ENCODE measurements at places on chromosomes 2 and 18.

GRCh38 chr2:197939787-197940186 is 135.4 kb downstream of the PLCL1 start:
- no peak for DNase-seq

DNA sequence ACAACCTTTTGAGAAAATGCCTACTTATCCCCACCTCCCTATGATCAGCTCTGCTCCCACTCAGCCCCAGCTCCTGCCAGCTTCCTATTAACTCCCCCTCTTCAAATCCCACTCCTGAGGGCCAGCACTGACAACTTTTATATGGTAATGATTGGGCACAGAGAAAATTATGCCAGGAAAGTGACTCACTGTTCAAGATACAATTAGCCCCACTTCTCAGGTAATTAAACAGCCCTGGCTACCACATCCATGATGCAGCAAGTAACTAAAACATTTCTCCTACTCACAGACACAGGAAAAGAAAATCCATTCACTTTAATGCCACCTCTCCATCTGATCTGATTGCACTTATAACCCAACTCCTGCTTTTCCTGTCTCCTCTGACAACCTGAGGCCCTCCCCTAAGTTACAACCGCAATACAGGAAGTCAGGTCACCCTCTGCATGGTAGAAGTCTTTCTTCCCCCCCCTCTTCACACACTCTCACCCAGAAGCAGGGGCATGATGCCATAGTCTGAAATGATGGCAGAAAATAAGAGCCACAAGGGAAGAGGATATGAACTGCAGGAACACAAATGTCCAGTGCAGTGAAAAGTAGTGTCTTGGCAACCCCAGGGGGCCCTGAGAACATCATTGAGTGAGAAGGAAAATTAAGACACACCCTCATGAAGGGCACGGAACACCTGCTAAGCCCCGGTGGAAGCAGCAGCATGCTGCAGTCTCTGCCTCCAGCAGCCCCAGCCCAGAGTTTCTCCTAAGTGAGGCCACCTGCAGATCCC is 54.4 kb downstream of the STK39 start:
- peak; percentile 86 for DNase-seq

- DNase-seq = no peak
These were observed 228.5 kb downstream of the RNF144A start for GRCh38 chr2:7145707-7146106.

DNA sequence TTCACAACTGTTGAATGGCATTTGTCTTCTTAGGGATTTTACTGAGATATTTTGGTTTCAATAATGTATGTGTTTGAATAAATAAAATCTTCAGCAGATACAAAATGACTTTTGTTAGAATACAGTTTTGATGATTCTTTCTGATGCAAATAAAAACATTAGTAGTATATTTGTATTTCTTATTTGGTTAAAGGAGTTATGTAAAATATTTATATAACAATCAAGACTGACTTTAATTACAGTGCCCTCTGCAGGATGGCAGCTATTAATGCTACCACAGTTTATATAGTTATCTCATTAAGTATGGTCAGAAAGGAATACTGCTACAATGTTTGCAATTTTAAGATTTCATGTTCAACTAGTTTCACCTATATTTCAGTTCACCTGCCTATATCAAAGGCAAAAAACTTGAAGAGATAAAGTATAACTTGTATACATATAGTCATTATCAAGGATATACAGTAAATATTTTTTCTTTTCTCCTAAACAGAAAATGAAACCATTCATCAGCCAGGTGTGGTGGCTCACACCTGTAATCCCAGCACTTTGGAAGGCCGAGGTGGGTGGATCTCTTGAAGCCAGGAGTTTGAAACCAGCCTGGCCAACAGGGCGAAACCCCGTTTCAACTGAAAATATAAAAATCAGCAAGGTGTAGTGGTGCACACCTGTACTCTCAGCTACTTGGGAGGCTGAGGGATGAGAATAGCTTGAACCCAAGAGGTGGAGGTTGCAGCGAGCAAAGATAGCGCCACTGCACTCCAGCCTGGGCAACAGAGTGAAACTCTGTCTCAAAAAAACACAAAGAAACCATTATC is 19.8 kb downstream of the ARL5A start:
- DNase-seq = peak; percentile 51

- DNase-seq = no peak
These were observed 225.7 kb downstream of the TMX3 start for GRCh38 chr18:68489013-68489792.

GRCh38 chr2:121377646-121378045 is 92.6 kb upstream of the TFCP2L1 start:
- no peak for DNase-seq

DNA sequence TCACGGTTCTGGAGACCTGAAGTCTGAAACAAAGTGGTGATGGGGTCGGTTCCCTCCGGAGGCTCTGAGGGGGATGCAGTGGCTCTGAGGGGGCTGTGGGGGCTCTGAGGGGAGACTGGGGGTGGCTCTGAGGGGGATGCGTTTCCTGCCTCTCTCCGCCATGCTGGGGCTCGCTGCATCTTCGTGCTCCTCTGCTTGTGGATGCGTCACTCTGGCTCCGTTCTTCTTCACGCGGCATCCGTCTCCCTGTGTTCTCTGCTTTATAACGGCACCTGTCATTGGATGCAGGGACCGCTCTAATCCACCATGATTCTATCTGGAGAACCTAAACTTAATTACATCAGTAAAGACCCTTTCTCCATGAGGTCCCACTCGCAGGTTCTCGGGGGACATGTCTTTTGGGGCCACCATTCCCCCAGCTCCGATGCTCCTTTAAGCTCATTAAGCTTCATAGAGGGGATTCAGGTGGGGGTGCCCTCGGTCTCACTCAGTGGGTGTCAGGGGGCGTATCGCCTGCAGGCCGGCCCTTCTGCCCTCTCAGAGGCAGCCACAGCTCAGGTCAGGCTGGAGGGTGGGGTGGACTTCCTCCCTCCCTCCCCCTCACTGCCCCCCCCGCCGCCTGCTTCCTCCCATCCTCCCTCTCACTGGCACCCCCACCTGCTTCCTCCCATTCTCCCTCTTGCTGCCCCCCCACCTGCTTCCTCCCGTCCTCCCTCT is 18.4 kb downstream of the RTP5 start:
- peak; percentile 30 for DNase-seq

DNA sequence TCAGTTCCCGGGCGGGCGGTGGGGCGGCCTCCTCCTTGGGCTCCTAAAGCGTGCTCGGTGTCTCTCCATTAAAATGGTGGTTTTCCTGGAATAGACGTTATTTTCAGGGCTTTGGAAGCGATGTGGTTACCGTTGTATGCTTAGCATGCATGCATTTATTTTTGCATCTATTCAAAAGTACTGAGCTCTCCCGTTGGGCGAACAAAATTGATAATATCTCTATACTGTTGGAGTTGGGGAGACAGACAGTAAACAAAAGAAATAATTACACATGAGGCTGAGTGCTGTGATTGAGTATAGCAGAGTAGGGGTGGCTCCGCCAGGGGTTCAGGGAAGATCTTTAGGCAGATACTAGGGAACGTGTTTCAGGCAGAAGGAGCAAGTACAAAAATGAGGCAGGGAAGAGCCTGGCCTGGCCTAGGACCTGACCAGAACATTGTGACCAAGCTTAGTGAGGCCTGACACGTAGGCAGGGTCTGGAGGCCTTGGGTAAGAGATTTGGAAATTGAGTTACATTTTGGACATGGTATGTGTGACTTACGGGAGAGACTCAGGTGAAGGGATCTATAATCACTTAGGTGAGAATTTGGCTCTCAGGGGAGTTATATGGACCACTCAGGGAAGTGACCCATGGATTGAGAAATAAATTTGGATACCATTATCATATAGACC is 674 bp downstream of the NCAPH start:
- no peak for DNase-seq

GRCh38 chr18:26356045-26356785 is 130.0 kb downstream of the TAF4B start:
- DNase-seq = no peak

GRCh38 chr2:105397953-105398335 is 907 bp downstream of the FHL2 start:
- DNase-seq = no peak

- DNase-seq = peak; percentile 12
These were observed 785.6 kb downstream of the NR4A2 start for GRCh38 chr2:155546721-155547555.

- DNase-seq = peak; percentile 60
These were observed 1.3 kb downstream of the COLEC12 start for GRCh38 chr18:498931-499775.

- no peak for DNase-seq
These were observed 179.3 kb upstream of the LHCGR start for GRCh38 chr2:48934807-48935206.

DNA sequence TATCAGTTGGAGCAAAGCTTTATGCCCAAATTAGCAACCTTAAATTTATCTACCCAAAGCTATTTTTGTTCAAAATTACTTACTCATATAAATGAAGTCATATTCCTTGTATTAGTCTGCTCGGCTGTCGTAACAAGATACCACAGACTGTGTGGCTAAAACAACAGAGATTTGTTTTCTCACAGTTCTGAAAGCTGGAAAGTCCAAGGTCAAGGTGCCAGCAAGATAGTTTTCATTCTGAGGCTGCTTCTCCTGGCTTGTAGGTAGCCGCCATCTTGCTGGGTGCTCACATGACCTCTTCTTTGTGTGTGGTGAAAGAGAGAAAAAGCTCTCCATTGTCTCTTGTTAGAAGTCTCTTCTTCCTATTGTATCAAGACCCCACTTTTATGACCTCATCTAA is 15.7 kb upstream of the DPP10 start:
- no peak for DNase-seq

DNA sequence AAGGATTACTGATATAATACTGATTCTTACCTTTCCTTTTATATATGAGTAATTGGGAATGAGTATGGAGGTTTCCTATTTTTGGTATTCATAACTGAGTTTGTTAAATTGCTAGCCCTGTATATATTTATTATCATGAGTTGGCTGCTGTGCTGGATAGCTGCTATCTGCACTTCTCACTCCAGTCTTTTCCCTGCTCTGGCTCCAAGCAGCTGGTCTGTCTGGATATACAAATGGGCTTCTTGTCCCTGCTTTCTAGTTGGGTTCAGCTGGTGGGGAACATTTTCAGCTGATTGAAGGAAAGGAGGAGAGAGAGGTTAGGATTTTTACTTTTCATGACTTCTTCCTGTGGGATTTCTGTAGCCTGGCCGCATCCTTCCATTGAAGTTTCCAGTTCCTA is 41.2 kb downstream of the AGFG1 start:
- DNase-seq = no peak

DNA sequence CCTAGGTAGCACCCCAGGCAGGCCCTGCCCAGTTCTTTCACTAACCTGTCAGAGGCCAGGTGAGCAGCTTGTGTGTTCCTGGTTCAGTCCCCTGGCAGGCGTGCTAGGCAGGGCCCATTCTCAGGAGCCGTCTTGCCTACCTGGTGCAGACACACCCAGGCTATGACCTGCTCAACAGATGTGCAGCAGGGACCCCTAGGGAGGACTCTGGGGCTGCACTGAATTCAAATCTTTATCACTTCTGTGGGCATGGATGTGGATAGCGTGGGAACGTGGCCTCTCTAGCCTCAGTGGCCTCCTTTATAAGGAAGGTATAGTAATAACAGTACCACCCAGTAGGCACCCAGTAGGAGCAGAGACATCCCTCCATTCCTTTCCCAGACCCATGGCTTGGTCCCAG is 48.4 kb downstream of the PLEKHB2 start:
- DNase-seq = no peak

DNA sequence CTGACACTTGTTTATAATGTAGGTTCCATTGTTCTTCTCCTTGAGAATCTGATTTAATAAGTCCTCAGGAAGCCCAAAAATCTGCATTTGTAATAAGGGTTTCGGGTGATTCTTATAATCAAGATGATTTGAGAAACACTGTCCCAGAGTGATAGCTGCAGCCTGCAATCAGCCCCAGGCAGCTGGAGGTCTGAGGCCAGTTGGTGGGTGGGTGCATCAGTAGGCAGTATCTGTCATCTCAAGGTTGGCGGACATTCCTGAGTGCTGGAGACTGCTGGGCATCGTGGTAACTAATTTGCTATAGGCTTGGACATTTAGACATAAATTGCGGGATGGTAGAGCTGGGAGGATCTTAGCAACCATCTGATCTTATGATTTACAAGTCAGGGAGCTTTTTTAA is 2.7 kb upstream of the IL18RAP start:
- DNase-seq = no peak

DNA sequence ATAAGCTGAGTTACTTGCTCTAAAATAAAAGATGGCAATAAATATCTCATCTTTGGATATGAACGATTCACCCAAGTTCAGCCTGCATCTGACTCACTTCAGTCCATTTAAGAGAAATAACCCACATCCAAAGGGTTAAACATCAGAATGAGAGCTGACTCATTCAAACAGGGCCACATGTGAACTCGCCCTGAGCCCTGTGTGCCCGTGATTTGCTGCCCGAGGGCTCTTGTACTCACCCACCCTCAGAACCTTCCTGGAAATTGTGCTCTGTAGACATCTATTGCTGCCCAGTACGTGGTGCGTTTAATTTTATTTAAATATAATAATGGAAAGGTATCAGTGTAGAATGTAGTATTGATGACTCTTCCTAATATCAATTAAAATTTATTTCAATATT is 66.9 kb upstream of the RBM44 start:
- peak; percentile 62 for DNase-seq

GRCh38 chr18:25814841-25815458 is 275.5 kb downstream of the SS18 start:
- peak; percentile 5 for DNase-seq

DNA sequence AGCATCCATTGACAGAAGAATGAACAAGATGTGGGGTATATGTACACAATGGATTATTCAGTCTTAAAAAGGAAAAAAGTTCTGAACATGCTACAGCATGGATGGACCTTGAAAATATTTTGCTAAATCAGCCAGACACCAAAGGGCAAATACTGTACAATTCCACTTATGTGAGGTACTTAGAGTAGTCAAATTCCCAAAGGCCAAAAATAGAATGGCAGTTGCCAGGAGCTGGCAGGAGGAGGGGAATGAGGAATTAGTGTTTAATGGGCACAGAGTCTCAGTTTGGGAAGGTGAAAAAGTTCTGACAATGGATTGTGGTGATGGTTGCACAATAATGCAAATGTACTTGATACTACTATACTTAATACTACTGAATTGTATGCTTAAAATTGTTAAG is 193.2 kb downstream of the MBD2 start:
- DNase-seq = no peak

DNA sequence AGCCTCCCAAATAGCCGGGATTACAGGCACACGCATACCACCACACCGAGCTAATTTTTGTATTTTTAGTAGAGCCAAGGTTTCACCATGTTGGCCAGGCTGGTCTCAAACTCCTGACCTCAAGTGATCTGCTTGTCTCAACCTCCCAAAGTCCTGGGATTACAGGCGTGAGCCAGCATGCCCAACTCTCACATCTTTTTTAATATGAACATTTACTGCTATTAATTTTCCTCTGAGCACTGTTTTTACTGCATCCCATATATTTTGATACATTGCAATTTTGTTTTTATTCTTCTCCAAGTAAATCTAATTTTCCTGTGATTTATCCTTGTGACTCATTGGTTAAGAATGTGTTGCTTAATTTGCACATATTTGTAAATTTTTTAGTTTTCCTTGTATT is 9.5 kb upstream of the TANK start:
- DNase-seq = no peak

All from common myeloid progenitor, CD34-positive (primary cell).